CD8-positive, alpha-beta memory T cell (primary cell): ENCODE measurements at places on chromosomes 5 and 9.
A peak's percentile ranks its signal among the peaks of the same experiment; 100 is the strongest.

- DNase-seq, result no peak
These were observed 133.8 kb upstream of the MOCS2 start for GRCh38 chr5:53243403-53243802.

GRCh38 chr9:86854898-86855523 lies 92.3 kb downstream of the GAS1 start:
- DNase-seq, result no peak

DNA sequence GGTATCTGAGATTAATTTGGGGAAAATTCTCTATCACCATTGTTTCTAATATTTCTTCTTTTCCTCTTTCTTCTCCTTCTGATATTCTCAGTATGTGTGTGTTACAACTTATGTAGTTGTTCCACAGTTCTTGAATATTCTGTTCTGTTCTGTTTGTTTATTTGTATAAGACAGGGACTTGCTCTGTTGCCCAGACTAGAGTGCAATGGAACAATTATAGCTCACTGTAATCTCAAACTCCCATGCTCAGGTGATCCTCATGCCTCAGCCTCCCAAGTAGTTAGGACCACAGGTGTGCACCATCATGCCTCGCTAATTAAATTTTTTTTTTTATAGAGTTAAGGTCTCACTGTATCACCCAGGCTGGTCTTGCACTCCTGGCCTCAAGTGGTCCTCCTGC lies 145.8 kb upstream of the TUT7 start:
- no peak for DNase-seq

DNA sequence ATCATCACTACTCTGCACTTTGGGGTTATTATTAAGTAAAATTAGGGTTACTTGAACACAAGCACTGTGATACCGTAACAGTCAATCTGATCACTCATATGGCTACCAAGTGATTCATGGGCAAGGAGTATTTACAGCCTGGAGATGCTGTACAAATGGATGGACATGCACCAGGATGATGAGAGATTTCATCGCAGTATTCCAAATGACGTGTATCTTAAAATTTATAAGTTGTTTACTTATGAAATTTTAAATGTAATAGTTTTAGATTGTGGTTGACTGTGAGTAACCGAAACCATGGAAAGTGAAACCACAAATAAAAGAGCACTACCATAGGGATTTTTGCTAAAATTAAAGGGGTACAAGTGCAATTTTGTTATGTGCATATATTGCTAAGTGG lies 462.2 kb upstream of the PTGER4 start:
- no peak for DNase-seq

DNA sequence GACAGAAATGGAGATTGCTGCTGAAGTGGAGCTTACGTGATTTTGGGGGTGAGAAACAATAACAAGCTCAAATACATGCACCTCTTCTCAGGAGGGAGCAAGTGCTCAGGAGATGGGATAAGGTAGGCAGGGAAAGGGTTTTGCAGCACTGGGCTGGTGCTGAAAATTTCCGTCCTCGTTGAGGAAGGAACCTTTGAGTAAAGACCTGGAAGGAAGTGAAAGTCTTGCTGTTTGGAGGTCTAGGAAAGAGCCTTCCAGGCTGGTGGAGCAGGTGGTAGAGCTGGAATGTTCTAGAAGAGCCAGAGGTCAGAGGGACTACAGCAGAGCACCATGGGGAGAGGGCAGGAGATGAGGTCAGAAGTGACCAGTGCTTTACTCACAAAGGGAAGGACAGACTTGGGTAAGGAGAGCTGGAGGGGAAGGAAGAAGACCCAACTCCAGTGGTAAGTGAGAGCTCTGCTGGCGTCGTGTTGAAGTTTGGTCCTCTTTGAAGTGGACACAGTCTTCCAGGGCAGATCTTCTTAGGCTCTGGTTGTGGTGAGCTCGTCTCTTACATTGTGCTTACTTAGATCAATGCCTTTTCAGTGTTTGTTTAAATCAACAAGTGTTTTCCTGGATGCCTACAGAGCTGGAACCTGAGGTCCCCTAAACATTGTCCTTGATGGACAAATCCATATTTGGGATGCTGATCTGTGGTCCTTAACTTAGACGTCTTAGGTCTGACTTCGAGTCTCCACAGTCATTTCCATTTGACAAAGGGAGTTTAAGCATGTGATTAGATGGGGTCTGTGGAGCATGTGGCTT lies 21.0 kb downstream of the ANKRD33B start:
- DNase-seq, result no peak

GRCh38 chr5:88887342-88887741 lies 4.4 kb upstream of the MEF2C start:
- no peak for DNase-seq

DNA sequence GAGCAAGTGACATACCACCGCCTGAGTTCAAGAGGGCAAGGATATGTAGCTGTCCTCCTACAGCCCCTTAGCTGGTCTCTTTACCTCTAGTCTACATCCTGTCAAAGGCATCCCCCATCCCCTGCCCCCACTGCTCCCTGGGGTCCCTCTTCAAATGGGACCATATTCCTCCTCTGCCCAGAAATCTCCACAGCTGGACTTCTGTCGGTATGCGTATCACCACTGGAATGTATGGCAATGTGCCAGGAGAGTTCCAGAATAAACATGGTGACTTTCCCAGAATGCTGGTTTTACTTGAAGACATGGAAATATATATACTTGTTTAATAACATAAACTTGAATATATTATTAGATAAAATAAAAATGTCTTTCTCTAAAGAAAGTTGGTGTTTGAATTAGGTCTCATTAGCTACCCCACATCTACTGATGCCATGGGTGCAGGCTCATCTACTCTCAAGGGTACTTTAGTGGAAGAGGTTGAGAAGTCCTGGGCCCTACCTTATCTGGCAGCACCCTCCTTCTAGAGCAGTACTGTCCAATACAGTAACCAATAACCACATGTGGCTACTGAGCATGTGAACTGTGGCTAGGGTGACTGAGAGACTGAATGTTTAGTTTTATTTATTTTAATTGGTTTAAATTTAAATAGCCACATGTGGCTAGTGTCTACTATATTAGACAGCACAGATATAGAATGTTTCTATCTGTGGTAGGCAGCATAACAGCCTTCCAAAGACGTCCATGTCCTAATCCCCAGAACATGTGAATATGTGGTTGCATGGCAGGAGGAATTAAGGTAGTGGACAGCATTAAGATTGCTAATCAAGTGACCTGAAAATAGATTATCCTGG lies 181.7 kb upstream of the SLC30A5 start:
- no peak for DNase-seq

GRCh38 chr9:105413525-105413924 lies 34.3 kb upstream of the FSD1L start:
- DNase-seq, result no peak

- no peak for DNase-seq
These were observed 59.9 kb downstream of the ZFAND5 start for GRCh38 chr9:72305102-72305546.

DNA sequence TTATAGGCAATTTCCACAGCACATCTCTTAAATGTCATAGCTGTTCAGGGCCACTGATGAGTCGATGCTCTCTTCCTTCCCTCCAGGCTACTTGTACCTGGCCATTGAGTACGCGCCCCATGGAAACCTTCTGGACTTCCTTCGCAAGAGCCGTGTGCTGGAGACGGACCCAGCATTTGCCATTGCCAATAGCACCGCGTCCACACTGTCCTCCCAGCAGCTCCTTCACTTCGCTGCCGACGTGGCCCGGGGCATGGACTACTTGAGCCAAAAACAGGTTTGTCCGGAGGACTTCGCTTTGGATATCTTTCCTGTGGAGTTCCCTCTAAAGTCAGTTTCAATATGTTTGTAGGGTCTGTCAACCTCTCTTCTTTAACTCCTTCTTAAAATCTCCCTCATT lies 84.3 kb downstream of the EQTN start:
- DNase-seq, result no peak

GRCh38 chr9:128892221-128892921 lies 10.4 kb downstream of the LRRC8A start:
- peak; percentile 10 for DNase-seq

DNA sequence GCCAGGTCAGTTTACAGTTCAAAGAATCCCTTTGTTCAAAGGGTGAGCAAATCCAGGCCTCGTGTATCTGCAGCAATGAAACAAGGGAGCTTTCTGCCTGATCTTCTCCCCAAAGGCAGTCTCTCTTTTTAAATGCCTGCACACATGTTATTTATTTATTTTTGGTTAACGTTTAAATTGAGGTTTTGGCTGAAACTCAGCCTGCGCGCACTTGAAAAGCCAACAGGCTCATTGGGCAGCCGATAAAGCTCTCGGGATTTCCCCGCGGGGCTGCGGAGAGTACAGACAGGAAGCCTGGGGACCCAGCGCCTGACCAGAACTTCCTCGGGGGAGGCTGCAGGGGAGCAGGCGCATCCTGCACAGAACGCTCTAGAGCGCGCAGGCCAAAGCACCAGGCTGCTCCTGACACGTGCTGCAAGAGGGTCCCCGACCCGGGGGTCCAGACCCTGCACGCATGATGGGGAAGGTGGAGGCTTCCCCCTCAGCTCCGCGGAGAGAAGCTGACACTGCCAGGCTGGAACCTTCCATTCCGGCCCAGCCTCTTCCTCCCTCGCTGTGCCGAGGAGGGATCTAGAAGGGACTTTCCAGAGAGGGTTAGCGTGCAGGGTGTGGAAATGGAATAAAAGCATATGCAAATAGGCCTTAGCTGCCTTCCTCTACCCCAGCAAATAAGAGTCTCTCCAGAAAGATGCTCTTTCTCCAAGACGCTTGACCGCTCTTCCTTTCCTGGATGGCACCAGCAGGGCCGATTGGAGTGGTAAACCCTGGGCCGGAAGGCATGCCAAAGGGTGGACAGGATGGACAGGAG lies 46.1 kb downstream of the PTTG1 start:
- DNase-seq, result peak; percentile 50

DNA sequence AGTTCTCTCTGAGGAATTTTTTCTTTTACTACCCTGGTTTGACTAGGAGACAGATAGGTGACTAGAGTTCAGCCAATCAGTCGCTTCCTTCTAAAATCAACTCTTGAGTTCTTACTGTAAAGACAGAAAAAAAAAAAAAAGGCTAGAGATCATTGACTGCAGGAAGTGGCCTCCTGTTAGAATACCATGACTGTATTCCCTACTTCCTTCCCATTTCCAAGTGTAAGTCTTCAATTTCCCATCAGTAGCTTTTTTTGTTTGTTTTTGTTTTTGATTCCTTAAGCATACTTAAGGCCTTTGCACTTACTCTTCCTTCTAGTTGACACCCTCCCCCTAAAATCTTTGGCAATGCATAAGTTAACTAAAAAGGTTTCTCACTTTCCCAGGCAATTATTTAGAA lies 154.3 kb downstream of the HMHB1 start:
- no peak for DNase-seq

GRCh38 chr9:15101095-15101494 lies 190.9 kb upstream of the FREM1 start:
- no peak for DNase-seq

DNA sequence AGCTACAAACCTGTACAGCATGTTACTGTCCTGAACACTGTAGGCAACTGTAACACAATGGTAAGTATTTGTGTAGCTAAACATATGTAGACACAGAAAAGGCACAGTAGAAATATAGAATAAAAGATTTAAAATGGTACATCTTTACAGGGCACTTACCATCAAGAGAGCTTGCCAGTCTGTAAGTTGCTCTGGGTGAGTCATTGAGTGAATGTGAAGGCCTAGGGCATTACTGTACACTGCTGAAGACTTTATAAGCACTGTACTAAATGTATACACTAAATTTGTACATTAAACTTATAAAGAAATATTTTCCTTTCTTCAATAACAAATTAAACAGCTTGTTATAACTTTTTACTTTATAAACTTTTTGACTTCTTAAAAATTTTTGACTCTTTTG lies 20.5 kb downstream of the ADRB2 start:
- no peak for DNase-seq

DNA sequence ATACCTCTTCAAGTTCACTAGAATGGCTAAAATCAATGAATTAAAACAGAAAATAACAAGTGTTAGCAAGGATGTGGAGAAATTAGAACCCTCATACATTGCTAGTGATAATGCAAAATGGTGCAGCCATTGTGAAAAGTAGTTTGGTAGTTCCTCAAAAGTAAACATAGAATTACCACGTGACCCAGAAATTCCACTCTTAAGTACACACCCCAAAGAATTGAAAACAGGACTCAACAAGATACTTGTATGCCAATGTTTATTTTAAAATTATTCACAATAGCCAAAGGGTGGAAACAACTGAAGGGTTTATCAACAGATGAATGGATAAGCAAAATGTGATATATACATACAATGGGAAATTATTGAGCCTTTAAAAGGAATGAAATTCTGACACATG lies 70.3 kb downstream of the BARX1 start:
- DNase-seq, result no peak

GRCh38 chr5:132221781-132222648 lies 5.6 kb downstream of the P4HA2 start:
- no peak for DNase-seq

GRCh38 chr9:111630182-111630963 lies 761 bp upstream of the DNAJC25 start:
- no peak for DNase-seq

GRCh38 chr5:138467711-138468132 lies 2.4 kb downstream of the EGR1 start:
- DNase-seq, result no peak

GRCh38 chr9:34419716-34420504 lies 38.5 kb downstream of the FAM219A start:
- no peak for DNase-seq

GRCh38 chr5:6059137-6059800 lies 319.1 kb downstream of the MED10 start:
- no peak for DNase-seq

GRCh38 chr5:98602534-98603112 lies 170.8 kb upstream of the RGMB start:
- no peak for DNase-seq
